A549 (cell line): ENCODE measurements at places on chromosomes 2 and 18.

GRCh38 chr18:2970772-2971659 lies 41.9 kb downstream of the LPIN2 start:
- no peak for DNase-seq

DNA sequence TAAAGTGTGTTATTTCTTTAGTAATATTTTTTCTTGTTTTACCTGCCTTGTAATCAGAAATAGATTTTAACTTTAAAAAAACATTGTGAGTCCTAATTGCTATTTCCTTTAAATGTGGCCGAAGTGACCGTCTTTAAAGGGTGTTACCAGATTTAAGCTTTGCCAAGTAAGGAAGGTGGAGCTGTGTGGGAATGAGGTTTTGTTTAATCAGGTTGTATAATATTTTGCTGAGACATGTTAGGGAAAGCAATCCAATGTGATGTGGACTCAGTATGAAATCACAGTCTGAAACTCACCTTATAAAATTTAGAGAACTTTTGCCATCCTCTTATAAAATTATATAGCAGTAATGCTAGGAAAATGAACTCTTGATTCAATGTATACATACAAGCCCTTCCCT lies 32.9 kb upstream of the ITPRID2 start:
- DNase-seq = no peak

DNA sequence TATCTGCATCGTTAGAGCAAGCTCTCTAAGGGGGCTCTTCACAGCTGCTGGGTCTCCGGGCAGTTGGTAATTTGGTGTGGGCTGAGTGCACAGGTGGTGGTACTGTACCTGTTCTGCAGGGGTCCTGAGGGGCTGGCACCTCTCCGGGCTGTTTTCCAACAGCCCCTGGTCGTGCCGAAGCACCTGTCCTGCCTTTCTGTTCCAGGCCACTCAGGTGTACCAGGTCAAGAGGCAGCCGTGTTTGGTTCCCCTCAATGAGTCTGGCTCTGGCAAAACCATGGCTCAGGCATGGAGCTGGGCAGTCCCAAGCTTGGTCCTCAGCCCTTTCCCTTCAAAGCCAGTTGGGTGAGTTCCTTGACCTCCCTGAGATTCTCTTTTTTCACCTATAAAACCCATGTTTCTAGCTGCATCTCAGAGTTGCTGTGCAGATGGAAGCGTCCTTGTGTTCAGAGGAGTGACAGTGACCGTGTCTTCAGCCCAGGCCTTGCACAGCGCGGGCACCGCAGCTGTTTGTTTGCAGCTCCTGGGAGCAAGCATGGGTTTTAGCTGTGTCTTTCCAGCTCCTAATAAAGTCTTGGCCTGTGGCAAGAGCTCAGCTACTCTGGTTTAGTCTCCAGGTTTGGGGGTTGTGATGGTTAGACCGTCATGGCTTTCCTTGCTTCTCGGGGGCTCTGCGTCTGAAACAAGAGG lies 110.9 kb downstream of the GLI2 start:
- no peak for DNase-seq

DNA sequence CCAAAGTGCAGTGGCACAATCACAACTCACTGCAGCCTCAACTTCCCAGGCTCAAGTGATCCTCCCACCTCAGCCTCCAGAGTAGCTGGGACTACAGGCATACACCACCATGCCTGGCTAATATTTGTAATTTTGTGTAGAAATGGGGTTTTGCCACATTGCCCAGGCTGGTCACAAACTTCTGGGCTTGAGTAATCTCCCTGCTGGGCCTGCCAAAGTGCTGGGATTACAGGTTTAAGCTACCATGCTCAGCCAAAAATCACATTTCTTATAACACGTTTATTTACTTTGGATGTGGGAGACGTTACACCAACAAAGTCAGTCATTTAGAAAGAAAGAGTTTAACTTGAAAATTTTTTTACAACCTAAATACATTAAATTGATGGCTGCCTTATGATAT lies 209.0 kb upstream of the VWC2L start:
- DNase-seq = no peak

- no peak for DNase-seq
These were observed 11.7 kb downstream of the NCK2 start for GRCh38 chr2:105756435-105756834.

DNA sequence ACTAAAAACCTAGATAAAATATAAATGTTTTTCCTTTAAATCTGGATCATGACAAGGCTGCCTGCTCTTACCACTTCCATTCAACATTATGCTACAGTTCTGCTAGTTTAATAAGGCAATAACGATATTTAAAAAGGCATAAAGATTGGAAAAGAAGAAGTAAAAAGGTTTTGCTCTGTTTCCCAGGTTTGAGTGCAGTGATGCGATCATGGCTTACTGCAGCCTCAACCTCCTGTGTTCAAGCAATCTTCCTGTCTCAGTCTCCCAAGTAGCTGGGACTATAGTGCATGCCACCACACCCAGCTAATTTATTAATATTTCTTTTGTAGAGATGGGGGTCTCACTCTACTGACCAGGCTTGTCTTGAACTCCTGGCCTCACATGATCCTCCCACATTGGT lies 40.8 kb downstream of the PROKR1 start:
- no peak for DNase-seq

- DNase-seq = no peak
These were observed 9.4 kb upstream of the AGFG1 start for GRCh38 chr2:227462462-227462951.
